Epithelial cell of prostate (primary cell): ENCODE measurements at places on chromosomes 6 and 20.

- no peak for DNase-seq
Observed at GRCh38 chr6:144036064-144036834, 28.2 kb upstream of the PLAGL1 start.

- no peak for DNase-seq
Observed at GRCh38 chr6:106546261-106546690, 83.0 kb downstream of the RTN4IP1 start.

DNA sequence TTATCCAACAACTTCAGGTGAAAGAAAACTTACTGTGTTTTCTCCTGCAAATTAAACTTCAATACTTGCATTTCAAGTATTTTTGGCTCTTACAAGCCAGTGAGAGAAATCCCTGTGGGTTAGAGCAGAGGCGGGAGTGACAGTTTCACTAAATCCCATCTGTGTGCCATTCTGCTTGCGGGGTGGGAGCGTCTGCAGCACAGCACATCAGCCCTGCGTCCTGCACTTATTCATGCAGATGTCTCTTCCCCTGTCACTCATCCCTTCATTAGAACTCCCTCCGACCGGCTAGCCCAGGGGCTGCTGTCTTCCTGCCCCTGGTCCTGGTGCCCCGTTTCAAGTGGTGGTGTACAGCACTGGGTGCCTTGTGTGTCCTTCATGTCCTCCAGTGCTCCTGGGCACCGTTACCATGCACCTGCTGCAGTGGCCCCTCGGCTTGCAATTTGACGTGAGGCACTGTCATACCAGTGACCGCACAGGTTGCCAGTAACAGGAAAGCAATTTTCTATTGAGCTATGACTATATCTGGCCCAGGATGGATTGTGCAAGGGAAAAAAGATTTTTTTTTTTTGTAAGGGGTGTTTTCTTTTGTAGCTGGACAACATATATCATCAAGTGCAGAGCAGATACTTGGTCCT is 59.4 kb downstream of the INSM1 start:
- no peak for DNase-seq

DNA sequence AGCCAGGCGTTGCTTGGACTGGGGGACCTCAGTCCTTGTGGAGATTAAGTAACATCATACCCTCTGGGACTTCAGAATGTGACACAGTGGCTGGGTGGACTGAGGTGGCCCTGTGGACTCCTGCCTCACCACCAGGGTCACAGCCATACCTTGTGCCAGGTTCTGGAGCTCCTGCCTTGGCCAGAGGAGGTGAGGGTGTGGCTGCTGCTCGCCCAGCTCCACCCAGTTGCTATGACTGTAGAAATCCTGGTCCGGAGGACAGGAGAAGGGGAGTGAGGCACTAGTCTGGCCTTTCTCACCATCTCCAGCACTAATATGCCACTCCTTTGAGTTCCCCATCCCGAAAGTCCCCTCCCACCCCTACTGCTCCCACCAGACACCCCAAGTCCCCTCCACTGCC is 1.9 kb downstream of the VWA7 start:
- no peak for DNase-seq

DNA sequence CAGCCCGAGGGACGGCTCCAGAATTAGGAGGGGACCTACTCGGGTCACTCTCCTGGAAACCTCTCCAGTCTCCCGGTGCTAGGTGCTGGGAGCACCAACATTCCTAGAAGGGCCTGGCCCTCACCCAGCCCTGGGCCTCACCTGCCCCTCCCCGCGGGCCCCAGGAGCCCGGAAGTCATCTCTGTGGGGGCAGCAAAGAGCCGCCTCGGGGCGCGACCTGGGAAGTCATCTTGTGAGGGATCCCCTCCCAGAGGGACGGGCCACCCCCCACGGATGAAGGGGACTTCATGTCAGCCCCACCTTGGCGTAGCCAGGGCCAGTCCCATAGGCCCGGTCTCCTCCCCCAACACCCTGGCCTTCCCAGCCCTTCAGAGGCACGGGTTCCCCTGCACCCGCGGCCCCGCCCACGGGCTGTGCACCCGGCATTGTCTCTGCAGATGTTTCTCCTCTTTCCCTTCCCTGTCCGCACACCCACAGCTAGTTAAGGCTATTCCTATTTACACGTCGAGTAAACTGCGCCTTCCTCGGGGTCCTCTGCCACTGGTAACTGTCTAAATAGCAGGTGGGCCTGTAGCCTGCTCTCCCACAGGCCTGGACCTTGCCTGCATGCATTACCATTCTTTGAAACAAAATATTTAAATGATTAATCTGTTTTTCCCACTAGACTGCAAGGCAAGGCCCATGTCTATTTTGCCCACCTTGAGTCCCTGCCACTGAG is 896 bp upstream of the RNASET2 start:
- DNase-seq = no peak

- no peak for DNase-seq
Observed at GRCh38 chr20:64079273-64080012, at the start of gene RGS19. RGS19 (minus strand) TSS chr20:64079518; CDS start chr20:64076886, 2,632 bp downstream.

GRCh38 chr20:9203081-9203447 is 134.2 kb downstream of the PLCB4 start:
- DNase-seq = no peak

GRCh38 chr6:13847326-13848050 is 33.1 kb upstream of the MCUR1 start:
- DNase-seq = no peak

GRCh38 chr6:16592223-16592911 is 168.9 kb downstream of the ATXN1 start:
- DNase-seq = no peak

GRCh38 chr6:101195588-101195987 is 197.9 kb upstream of the GRIK2 start:
- no peak for DNase-seq

GRCh38 chr6:149567194-149567586 is 1.0 kb downstream of the GINM1 start:
- DNase-seq = no peak

DNA sequence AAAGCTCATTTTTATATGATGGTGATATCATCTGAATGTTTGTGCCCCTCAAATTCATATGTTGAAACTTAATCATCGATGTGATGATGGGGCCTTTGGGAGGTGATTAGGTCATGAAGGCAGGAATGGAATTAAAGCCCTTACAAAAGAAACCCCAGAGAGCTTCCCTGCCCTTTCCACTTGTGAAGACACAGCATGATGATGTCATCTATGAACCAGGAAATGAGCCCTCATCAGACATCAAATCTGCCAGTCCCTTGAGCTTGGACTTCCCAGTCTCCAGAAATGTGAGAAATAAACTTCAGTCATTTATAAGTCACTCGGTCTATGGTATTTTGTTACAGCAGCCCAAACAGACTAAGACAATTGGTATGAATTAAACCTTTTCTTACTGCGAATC is 153.1 kb downstream of the MYB start:
- no peak for DNase-seq

GRCh38 chr6:73542891-73543290 is 22.1 kb upstream of the EEF1A1 start:
- DNase-seq = no peak

DNA sequence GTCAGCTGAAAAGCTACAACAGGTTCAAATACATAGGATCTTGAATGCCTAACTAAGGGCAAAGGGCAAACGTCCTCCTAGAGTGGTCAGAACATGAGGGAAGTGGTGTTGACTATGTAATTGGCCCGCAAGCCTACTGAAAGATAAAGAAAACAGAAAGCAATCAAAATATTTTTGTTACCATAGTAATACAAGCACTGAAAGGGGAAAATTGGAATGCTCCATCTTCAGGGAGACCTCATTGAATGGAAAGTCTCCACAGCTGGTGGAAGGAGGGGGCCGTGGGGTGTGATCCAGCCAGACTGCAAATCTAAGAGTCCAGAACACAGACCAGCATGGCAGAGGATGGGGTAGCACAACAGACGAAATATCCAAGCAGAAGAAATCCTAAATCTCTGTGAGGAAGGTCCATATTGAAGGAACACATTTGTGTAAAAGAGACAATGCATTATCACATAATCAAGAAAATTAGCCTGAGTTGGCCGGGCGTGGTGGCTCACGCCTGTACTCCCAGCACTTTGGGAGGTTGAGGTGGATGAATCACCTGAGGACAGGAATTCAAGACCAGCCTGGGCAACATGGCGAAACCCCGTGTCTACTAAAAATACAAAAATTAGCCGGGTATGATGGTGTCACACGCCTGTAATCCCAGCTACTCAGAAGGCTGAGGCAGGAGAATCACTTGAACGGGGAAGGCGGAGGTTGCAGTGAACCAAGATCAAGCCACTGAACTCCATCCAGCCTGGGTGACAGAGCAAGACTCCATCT is 39.5 kb downstream of the MTFR2 start:
- no peak for DNase-seq

GRCh38 chr6:16894301-16894700 is 133.0 kb upstream of the ATXN1 start:
- no peak for DNase-seq

- no peak for DNase-seq
Observed at GRCh38 chr6:136740050-136740974, 52.0 kb downstream of the MAP3K5 start.
